ENCODE measurements at places on chromosomes 7 and 10.

DNA sequence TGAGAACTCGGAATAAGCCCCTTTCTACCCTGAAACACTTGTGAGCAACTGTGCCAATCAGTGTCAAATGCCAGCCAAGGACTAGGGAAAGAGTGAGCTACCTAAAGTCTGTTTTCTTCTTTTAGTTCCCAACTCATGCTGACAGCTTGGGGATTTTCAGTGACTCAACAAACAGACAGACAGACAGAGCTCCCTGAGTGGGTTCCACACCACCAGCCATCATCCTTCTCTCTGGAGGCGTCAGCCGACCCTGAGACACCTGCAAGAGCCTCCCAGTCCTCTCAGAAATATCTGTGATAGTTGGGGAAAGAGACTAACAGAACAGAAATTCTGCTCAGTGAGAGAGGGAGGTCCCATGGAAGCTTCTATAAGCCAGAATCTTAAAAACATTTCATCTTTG lies 49.5 kb downstream of the GATA3 start:
- DNase-seq: no peak

DNA sequence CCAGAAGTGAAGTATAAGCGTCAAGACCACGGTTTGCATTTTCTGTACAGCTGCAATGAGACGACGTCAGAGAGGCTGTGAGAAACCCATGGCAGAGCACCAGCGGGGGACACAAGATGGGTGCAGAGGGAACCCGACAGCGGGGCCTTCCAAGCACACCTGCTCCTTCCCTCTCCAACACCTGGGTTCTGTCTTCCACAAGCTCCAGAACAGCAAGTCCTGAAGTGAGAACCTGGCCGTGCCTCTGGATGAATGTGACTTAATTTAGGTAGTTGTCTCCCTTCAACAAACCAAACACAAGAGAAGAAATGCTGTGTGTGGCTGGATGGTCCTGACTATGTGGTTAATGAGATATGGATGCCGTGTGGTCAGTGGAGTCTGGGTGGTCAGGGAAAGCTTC lies 76.1 kb downstream of the ADAM12 start:
- no peak for DNase-seq

DNA sequence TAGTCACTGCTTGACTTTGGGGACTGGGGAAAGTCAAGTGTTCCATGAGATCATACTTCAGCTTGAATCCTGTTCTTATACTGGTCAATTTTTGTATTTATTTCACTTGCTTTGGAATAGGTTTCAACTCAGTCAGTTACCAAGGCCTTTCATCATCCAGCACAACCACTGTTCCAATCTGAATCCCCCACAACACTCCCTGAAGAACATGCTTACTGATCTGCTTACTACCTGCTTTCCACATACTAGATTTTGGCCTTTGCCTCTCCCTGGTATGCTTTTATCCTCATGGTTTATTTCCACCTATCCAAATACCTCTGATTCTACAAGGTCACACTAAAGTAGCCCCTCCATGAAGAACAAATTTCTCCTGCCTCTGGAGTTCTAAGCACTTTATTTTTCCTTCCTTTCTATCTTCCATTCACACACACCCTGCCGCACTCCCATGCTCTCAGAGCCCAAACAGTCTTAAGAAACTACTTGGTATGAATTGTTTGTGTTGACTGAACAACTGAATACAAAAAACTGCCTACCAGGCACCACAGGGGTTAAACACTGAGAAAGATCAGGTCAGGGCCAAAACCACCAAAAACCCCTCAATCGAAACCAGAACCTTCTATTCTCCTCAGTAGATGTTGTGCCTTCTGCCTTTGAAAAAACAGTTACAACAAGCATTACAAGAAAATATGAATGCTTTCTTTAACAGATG lies 178.1 kb downstream of the AVL9 start:
- no peak for DNase-seq

DNA sequence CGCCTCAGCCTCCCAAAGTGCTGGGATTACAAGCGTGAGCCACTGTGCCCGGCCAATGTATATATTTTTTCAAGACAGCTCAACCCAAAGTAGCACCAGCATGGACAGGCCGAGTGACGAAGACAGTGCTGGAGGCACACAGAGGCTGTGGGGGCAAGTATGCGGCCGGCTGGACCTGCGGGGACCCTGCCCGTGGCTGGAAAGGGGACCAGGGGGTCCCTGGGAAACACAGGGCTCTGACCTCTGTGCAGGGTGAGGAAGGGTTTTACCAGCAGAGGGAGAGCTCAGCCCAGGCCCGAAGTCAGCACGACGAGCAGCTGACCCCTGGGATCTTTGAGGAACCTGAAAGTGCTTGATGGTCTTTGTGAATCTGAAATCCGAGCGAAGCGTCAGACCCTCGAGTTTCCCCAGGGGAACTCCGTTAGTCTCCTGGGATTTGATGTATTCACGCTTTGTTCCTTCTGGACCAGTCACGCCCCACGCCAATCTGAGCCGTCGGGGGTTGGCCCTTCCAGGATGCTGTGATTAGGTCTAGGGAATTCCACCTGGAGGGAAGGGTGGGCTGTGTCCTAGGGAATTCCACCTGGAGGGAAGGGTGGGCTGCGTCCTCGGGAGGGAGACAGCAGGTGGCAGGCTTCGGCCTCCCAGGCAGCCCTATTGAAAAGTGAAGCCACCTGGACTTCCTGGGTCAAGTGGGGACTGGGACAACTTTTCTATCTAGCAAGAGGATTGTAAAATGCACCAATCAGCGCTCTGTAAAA lies 10.9 kb upstream of the ZFAND2A start:
- DNase-seq: no peak
